ENCODE measurements at places on chromosomes 2 and 18.
A peak's percentile ranks its signal among the peaks of the same experiment; 100 is the strongest.

- no peak for DNase-seq
Measured at GRCh38 chr2:11013196-11013595, 101.5 kb downstream of the KCNF1 start.

DNA sequence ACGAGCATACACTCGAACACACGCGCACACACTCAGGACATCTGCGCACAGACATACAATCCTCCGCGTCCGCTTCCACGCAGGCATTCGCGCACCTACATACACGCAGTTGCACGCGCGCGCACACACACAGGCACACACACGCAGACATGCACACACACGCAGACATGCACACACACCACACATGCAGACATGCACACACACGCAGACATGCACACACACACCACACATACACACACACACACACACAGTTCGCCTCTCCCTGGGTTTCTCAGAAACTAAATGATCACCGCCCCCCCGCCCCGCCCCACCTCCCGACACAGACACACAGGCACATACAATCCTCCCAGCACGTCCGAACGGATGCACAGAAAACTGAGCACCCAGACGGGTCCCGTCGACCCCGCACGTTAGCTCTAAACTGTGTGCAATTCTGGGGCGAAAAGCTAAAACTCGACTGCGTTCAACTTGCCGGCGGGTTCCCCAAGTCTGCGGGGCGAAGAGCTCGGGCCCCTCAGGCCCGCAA, 1.0 kb downstream of the EPHA4 start:
- DNase-seq, result peak; percentile 57

- DNase-seq, result peak; percentile 65
Measured at GRCh38 chr2:12050396-12050795, 304.0 kb downstream of the LPIN1 start.

DNA sequence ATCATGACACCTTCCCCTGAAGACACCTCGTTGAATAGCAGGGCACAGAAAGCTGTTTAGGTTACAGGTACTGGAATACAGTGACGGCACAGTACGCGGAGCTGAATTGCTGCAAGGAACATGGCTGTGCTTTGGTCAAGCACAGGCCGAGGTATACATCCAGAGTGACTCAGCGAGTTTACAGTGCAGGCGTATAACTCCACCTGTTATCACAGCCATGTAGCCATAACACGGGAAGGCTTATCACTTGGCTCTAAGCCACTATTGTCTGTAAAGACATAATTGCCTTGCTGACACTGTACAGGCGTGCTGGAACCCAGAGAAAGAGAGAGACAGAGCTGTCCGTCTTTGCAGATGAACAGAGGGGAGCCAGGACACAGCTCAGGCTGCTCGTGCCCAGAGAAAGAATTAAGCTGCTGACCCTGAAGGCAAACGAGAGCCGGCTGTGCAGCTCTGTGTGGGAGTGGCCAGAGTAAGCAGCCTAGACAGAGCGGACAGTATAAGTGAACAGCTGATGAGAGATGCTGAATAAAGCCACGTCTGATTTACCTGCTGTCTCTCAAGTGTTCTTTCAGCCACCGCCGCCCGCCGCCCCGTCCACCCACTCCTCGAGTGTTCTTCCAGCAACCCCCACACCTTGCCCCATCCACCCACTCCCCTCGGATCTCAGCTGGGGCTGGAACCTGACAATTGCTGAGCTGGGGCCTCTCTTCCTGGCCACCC, 87.3 kb upstream of the PPP1CB start:
- no peak for DNase-seq

DNA sequence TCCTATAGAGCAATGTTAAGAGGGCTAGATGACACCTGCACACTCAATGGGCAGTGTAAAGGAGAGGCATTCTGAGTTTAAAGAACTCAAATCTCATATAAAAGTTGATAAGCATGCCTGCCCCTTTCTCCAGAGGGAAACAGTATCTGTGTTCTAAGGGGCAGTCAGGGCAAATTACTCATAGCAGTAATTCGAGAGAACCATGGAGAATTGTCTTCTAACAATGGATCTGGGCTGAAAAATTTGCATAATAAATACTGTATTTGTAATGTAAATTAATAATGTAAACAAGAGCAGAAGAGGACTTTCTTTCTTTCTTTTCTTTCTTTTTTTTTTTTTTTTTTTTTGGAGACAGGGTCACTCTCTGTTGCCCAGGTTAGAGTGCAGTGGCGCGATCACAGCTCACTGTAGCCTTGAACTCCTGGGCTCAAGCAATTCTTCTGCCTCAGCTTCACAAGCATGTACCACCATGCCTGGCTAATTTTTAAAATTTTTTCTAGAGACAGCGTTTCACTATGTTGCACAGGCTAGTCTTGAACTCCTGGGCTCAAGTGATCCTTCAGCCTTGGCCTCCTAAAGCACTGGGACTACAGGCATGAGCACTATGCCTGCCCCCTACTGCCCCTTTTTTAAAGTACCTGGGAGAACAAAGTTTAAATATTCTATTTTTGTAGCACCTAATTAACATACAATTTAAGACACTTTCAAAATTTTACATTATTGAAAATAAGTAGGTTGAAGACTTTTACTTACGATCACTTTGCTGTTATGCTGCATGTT, 70.6 kb downstream of the OTX1 start:
- no peak for DNase-seq

- no peak for DNase-seq
Measured at GRCh38 chr2:180191432-180192124, 184.5 kb upstream of the CWC22 start.

GRCh38 chr2:16650287-16651249, 15.1 kb downstream of the CYRIA start:
- peak; percentile 61 for DNase-seq

GRCh38 chr2:226715347-226715990, 84.2 kb downstream of the IRS1 start:
- DNase-seq, result no peak

DNA sequence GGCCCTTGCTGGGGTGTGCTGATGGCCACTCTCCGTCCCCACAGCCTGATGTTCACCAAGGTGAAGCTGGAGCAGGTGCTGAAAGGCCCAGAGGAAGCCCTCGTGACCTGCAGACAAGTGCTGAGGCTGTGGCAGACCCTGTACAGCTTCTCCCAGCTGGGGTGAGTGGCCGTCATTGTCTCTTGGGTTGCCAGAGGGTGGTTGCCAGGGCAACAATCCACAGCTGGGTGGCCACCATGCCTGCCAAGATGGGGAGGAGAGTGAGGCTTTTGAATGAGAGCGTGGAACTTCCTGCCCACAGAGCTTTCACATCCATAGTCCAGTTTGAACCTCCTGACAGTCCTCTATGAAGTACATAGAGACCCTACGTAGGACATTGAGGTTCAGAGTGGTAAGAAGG, 108.8 kb downstream of the STPG4 start:
- DNase-seq, result no peak

- no peak for DNase-seq
Measured at GRCh38 chr2:172050479-172051125, 34.7 kb upstream of the DLX1 start.

DNA sequence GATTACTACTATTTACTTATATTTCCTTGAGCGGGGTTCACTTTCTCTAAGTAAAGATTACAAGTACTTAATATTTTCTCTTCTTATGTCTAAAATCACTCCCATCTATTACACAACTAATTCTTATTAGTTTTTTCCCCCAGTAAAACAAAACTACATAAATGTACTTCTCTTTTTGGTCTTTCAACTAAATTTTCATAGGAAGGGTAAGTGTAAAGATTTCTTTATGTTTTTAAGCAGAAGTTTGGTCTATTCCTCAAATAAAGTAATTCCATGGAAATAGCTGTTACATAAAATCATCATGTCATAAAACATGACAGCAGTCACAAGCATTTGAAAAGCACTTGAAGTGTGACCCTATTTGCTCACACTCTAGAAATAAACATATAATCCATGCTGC, 249.0 kb downstream of the ZEB2 start:
- DNase-seq, result no peak

DNA sequence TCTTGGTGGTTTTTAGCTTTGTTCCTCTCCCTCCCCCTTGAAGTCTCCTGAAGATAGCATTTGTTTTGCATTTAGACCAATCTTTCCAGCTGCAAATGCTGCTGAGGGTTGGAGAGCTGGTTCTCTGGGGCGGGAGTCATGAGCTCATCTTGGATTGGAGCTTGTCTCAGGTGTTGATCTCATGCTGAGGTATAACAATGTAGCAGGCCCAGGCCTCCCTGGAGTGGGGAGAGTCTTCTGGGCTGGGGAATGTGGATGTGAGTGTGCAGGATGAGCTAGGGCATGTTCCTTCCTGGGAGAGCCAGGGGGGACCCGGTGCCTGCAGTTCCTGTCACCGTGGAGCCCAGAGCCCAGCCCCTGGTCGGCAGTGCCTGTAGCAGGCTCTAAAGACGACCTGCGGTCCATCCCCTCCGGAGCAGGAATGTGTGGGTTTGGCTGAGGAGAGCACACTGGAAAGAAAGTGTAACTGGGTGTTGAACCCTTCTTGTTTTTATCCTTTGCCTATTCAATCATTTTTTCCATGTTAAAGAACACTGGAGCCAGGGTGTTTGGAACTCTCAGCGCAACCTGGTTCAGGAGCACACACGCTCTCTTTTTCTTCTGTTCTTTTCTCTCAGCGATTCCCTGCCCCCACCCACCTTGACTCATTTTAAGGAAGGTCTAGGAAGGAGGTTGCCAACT, 2.7 kb downstream of the ZNF532 start:
- no peak for DNase-seq

DNA sequence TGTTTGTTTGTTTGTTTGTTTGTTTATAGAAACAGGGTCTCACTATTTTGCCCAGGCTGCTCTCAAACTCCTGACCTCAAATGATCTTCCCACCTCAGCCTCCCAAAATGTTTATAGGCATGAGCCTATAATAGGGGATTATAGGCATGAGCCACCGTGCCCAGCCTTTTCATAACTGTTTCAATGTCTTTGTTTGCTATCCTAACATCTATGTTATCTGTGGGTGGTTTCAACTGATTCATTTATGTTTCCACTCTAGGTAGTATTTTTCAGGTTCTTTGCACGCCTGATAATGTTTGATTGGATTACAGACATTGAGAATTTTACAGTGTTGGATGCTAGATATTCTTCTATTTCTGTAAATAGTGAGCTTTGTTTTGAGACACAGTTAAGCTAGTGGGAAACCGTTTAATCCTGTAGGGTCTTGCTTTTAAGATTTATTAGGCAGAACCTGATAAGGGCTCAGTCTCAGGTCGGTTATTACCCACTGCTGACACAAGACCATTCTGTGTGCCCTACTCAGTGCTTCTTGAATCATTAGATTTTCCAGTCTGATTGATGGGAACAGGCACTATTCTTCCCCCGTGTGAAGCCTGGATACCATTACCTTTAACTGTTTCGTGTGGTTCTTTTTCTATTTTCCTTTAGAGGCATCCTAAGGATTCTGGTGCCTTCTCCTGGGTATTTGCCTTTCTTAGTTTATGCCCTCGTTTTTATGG, 76.5 kb upstream of the TMEM87B start:
- no peak for DNase-seq

GRCh38 chr18:36600548-36600947, 228.3 kb downstream of the TPGS2 start:
- no peak for DNase-seq

DNA sequence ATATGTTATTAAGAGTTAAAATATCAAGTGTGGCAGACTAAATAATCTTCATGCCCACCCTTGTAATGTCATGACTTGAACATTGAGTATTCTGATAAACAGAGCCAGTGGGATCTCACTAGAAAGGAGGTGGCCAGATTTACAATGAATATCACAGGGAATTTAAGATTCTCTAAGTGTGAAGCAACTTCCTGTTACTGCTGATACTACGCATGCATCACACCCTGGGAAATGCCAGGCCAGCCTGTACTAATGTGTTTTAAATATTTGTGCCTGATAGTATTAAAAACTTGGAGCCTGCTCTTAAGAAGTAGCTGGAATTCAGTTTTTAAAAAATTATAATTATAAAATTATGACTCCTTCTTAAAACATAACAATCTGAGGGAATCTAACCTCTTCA, 148.3 kb downstream of the LAMA3 start:
- peak; percentile 41 for DNase-seq

- DNase-seq, result no peak
Measured at GRCh38 chr2:23588508-23589201, 203.7 kb downstream of the KLHL29 start.

- no peak for DNase-seq
Measured at GRCh38 chr18:54742120-54742519, 86.2 kb upstream of the RAB27B start.

DNA sequence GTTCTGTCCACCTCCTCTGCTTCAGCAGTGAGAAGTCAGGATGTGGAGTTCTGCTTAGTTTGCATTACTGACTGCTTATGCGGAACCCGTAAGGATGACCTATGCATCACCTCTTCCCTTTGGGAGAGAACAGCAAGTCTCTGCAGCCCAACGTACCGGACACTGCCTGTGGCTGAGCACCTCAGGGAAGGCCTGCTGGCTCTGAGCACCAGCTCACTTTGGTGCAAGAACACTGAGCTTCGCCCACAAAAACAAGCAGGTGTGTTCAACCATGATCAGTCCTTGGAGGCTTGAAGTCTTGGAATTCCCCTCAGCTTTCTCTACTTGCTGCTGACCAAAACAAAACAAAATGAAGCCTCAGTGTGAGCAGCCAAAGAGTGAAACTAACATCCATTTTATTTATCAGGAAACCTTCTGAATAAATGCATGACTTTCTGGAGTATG, 52.7 kb upstream of the NCK2 start:
- peak; percentile 43 for DNase-seq

DNA sequence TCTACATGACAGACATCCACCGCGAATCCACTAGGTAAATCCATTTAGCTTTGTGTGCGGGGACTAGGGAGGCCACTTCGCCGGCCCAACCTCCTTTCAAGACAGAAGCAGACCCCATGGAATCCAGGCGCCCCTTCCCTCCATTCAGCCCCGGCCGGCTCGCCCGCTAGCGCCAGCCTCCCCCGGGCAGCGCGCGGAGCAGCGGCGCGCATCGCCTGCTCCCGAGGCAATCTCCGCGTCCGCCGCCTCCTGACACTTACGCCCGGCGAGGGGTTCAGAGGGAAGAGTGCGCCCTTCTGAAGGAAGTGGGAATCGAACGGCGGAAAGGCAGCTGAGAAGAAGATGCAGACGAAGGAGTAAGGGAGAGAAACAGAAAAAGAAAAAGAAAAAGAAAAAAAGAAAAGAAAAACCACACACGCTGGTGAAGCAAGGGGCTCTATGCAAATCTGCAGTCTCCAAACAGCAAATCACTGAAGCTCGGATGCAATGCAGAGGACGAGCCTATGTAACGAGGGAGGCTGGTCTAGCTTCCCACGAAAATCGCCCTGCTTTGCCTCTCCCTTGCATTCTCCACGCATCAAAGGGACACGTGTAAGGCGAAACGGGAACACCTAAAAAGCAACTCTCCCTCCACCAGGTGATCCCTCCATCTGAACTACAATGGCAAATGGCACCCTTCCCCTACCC, 684.4 kb downstream of the NRXN1 start:
- no peak for DNase-seq

GRCh38 chr2:17517481-17518211, 594 bp downstream of the RAD51AP2 start:
- no peak for DNase-seq

DNA sequence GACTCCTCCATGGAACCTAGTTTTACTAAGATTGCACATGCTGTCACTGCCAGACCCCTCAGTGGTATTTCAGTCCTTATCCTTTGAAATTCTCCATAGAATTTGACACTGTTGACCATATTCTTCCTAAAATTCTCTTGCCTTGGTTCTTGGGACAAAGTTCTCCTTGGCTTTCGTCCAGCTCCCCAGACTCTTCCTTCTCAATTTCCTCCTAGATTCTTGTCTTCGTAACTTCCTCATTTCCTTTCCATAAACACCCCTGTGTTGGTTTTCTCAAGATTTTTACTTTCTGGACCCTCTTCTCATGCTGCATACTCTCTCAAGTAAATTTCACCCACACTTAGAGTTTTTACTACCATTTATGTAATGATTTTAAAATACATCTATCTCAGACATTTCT, 96.6 kb upstream of the TWSG1 start:
- DNase-seq, result no peak

- no peak for DNase-seq
Measured at GRCh38 chr2:111912547-111912946, 14.1 kb downstream of the MERTK start.

Data from B cell (primary cell).